ENCODE measurements at places on chromosomes 5 and 9. TPM values are rescaled to one million over a fixed set of nuclear protein-coding genes. Genes with fewer than 3 reads are reported as not detected.

GRCh38 chr5:32507738-32508434, 63.3 kb upstream of the ZFR start:
- DNase-seq = peak; percentile 62

- DNase-seq = no peak
Measured at GRCh38 chr5:167096816-167097215, 1194.6 kb upstream of the WWC1 start.

- DNase-seq = no peak
Measured at GRCh38 chr5:89697581-89697980, 712.0 kb downstream of the CETN3 start.

DNA sequence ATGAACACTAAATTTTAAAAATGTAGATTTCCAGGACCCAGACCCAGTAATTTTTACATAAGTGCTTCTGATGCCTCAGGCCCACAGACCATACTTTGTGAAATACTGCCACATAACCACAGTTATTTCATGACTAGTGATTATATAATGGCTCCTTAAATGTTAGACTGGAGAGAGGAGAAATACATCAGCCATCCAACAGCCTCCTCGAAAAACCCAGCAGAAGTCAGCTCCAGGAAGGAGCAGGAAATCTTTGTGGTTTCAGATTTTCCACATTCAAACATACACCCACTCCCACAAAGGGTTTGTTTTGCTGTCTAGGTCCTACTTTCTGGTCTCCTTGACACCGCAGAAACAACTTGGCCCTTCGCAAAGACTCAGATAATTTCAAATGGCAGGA, 455.2 kb downstream of the DTWD2 start:
- DNase-seq = no peak

DNA sequence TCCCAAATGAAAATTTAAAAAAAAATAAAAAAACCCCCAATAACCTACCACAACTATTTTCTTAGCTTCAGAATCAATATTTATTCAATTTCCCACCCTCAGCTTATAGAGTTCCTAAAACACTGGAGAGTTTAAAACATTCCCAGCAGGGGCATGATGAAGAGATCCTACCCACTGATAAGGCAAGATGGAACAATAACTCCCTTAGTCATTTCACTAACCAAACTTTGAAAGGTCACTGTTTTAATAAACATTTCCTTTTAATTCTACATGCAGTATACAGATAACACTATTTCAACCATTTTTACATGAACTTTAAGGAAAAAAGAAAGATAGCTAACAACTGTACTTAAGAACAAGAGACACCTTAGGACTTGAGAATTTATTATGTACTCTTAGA, 34.9 kb upstream of the ACOT12 start:
- no peak for DNase-seq

DNA sequence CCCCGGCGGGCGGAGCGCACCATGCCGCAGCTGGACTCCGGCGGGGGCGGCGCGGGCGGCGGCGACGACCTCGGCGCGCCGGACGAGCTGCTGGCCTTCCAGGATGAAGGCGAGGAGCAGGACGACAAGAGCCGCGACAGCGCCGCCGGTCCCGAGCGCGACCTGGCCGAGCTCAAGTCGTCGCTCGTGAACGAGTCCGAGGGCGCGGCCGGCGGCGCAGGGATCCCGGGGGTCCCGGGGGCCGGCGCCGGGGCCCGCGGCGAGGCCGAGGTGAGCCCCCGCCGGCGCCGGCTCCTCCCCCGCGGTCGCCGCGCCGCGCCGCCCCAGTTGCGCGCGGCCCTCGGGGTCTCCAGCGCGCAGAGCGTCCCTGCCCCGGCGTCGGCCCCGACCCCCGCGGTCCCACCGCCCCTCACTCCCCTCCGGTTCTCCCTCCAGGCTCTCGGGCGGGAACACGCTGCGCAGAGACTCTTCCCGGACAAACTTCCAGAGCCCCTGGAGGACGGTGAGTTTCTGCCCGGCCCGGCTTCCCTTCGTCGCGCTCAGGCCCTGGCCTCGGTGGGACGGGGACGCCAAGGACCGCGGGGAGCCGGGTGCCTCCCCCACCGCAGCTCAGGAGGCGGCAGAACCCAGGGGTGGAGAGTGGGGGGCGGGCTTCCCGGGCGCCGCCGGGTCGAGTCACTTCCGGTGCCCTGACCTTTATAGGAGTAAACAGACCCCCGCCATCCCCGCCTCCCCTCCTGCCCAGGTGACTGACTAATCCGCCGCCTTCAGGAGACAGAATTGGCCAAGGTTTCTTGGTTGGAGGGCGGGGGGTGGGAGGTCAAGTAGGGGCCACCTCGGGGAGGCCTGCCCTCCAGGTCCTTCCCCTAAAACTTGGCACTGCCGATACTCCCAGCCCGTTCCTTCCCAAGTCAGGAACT, 665 bp downstream of the TCF7 start:
- peak; percentile 35 for DNase-seq

DNA sequence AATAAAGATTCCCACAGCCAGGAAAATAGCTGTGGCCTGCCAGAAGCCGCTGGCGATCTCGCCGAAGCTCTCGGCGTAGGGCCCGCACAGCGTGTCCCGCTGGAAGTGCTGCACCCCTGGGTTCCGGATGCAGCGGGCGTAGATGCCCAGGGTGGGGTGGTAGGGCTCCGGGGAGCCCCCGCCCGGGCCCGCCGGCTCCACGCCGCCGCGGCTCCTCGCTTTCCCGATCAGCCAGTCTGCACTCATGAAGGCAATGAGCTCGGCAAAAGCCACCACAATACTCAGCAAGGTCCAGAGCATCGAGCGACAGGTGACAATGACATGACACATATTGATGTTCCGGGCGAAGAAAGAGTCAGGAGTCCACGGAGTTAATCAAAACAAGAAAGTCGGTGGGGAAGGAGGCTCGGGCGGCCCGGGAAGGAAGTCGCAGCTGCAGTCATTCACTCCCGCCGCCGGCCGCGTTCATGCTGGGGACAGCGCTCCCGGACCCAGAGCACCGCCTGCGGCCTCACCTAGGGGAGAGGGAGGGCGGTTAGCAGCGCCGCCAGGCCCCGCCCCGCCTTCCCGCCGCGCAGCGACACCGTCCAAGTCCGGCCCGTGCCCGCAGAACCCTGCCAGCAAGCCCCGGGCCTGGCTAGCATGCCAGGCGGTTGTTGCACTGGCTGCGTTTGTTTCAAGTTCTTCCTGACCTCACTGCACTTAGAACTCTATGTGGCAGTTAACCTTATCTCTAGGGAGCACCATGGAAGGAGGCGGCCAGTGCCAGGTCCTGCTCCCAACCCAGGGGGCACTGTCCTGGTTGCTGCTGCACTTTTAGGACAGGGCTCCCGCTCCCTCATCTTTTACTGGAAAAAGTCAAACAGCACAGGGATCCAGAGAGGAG, 138.4 kb downstream of the LHFPL2 start:
- DNase-seq = peak; percentile 85

GRCh38 chr9:124429530-124429867, 14.3 kb upstream of the PSMB7 start:
- no peak for DNase-seq

The GFM2 gene
- 5.2 TPM for total RNA-seq

The CNTFR gene
- not detected for total RNA-seq

Measured in stomach (tissue), 19 donors.